CMK (cell line): ENCODE measurements at places on chromosomes 16 and 17.

GRCh38 chr16:60279061-60279665, 1545.0 kb upstream of the GOT2 start:
- DNase-seq: no peak

- no peak for DNase-seq
These were observed 36.0 kb downstream of the ARHGAP23 start for GRCh38 chr17:38464251-38464722.

- no peak for DNase-seq
These were observed 585.0 kb downstream of the TMEM114 start for GRCh38 chr16:8005096-8005860.

- DNase-seq: no peak
These were observed 432.7 kb upstream of the ASIC2 start for GRCh38 chr17:33725675-33726271.

DNA sequence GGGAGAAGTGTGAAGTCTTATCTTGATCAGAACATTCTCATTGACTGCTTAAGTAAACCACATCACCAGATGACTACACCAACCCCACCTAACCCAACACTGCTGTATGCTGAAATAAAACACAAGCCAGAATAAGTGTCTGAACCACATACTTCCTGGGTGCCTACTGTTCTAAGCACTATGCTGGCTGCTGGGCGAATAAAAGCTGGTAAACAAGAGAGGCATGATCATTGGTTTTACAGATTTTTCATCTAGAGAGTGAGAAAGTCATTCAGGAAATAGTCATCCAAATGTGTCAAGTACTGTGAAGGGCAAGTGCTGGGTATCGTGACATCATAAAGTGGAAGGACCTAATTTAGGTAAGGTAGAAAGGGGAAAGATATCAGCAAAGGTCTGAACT, 199.0 kb upstream of the SOX9 start:
- no peak for DNase-seq

DNA sequence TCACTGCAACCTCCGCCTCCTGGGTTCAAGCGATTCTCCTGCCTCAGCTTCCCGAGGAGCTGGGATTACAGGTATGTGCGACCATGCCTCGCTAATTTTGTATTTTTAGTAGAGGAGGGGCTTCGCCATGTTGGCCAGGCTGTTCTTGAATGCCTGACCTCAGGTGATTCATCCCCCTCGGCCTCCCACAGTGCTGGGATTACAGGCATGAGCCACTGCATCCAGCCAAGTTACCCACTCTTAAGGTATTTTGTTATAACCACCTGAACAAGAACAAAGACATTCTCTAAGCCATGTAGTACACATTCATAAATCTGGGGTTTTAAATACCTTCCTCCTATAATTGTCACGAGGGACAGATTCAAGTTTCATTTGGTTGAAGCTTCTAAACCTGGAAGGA, 12.3 kb upstream of the TMEM170A start:
- DNase-seq: no peak

- peak; percentile 70 for DNase-seq
These were observed 10.1 kb upstream of the SLC16A5 start for GRCh38 chr17:75077496-75078283.

GRCh38 chr17:80876950-80877728, 114.5 kb upstream of the CHMP6 start:
- no peak for DNase-seq

GRCh38 chr17:14717859-14718258, 417.0 kb downstream of the HS3ST3B1 start:
- DNase-seq: no peak

DNA sequence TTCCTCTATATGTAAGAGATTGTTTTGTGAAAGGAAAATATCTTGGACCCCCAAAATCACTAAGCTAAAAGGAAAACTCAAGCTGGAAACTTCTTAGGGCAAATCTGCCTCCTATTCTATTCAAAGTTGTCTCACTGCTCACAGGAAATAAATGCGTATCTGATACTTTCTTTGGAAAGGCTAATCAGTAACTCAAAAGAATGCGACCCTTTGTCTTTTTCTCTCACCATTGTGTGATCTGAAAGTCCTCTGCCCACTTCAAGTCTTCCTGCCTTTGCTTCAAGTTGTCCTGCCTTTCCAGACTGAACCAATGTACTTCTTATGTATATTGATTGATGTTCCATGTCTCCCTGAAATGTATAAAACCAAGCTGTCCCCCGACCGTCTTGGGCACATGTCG, 157.3 kb downstream of the KIF2B start:
- DNase-seq: no peak

DNA sequence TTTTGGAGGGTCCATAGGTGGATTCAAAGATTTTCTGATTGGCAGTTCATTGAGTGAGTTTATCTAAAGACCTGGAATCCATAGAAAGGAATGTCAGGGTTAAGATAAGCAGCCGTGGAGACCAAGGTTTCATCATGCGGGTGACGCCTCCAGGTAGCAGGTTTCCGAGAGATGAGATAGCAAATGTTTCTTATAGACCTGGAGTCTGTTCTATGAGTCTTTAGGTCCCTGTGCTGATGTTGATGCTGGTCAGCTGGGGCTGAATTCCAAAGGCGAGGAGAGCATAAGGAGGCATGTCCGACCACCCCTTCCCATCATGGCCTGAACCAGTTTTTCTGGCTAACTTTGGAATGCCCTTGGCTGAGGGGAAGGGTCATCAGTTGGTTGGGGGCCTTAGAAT, 80.2 kb downstream of the RAP1GAP2 start:
- DNase-seq: no peak

DNA sequence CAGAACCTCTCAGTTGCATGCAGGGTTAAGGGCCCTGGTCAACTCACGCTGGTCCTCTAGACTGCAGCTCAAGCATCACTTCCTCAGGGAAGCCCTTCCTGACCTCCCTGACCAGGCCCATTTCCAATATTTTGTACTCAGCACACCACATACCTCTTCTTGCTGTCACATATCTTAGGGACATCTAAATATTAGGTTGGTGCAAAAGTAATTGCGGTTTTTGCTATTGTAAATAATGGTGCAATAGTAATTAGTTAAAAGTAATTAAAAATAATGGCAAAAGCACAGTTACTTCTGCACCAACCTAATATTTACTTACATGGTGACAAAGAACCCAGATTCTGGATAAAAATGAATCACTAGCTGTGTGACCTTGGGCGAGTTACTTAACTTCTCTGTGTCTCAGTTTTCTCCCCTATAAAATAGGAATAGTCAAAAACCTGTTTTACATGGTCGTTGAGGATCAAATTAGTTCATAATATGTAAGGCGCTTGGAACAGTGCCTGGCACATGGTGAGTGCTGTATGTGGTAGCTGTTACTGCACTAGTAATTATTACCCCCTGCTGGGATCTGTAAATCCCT, 177.4 kb downstream of the PRKCB start:
- no peak for DNase-seq

- no peak for DNase-seq
These were observed 218.7 kb downstream of the NTN1 start for GRCh38 chr17:9239793-9240658.

DNA sequence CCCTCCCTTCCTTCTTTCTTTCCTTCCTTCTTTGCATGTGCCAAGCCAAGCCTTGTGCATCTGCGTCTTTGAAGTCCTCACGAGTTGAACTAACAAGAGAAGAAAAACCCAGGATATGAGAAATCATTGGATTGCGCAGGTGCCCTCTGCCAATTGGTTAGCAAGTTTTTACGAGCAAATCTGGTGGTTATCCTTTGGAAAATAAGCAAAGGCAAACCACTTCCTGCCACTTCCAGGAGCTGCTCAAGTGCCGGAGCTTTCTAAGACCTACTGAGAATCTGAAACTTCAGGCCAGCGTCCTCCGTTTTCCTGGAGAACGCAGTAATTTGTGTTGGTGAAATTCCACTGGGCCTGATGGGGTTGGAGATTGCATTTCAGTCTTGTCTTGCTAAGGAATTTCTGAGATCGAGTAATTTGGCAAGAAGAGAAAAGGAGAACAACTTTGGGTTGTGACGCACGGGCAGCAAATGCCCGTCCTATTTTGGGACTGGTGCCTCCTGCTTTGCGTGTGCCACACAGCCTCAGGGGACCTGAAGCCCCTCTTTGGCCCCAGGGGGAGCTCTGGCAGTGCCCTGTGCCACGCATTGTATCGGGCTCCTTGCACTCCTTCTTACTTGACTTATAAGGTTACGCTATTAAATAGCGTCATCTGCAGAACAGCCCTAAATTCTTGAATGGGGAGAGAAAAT, 56.4 kb downstream of the CMIP start:
- no peak for DNase-seq

DNA sequence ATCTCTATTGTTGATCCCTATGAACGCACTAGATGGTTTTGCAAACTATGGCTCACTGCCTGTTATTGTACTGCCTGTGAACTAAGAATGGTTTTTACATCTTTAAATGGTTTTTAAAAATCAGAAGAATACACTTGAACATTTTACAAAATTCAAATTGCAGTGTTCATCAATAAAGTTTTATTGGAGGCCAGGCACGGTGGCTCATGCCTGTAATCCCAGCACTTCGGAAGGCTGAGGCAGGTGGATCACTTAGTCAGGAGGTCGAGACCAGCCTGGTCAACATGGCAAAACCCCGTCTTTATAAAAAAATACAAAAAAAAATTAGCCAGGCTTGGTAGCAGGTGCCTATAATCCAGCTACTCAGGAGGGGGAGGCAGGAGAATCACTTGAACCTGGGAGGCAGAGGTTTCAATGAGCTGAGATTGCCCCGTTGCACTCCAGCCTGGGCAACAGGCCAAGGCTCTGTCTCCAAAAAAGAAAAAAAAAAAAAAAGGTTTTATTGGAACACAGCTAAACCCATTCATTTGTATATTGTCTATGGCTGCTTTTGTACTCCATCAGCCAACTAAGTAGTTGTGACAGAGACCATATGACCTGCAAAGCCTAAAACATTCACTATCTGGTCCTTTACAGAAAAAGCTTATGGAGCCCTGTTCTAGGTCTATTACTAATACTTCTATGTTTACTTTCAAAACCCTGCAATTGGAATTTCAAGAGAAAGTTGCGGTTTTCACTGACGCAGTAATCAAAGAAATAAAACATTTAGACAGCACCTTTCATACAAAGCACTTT, 18.9 kb downstream of the IKZF3 start:
- no peak for DNase-seq

GRCh38 chr17:34241062-34241461, 14.0 kb upstream of the CCL2 start:
- no peak for DNase-seq

DNA sequence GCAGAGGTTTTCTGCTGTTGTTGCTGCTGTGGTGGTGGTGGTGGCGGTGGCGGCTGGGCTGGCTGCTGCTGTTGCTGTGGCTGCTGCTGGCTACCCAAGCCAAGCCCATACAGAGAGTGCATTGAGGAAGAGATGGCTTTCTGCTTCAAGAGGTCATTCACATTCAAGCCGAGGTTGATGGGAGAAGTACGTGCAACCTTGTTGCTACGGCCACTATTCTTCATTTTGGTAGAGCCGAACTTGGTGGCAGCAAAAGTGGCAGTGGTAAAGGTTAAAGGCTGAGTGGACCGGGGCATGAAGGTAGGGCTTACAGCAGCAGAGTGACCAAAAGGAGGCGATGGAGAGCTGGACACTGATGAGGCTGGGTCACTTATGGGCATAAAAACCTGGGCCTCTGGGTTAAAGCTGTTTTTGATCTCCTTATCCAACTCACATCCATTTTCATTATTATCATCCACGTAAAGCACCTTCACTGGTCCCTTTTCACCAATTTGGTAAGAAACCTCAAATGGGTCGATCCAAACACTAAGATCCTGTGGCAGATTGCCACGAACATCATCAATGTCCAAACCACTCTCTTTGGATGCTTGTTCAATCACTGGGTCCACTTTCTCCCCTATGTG, 2.8 kb downstream of the TOB1 start:
- no peak for DNase-seq

GRCh38 chr16:29926711-29927052, 656 bp upstream of the KCTD13 start:
- no peak for DNase-seq

DNA sequence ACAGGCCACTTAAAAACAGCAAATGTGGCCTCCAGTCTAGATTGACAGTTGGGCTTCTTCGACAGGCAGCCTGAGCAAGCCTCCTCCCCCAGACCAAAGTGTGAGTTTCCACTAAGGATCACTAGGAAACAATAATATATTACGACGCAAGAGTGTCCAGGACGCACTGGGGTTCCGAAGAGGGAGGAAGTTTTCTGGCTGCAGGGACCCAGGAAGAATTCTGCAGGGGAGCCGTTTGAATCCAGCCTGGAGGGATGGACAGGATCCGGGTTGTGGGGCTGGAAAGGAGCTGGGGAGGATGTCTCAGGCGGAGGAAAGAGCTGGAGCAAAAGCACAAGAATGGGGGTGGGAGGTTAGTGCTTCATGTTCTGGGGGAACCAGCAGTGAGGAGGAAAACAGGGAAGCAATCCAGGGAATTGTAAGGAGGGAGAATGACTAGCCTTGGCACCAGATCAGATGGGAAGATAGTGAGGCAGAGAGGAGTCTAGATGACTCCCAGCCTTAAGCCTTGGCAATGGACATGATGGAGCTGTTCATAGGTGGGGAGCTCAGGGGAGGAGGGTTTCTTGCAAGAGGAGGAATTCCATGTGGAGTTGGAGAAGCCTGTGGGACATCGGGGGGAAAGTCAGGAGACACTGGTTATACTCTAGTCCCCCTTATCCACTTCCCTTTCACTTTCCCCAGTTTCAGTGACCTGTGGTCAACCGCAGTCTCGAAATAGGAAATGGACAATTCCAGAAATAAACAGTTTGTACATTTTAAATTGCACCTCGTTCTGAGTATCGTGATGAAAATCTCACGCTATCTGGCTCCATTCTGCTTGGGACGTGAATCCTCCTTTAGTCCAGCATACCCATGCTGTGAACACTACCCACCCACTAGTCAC, 26.6 kb downstream of the NGFR start:
- DNase-seq: no peak
